ENCODE measurements at places on chromosomes 1 and 21.

- no peak for DNase-seq
Observed at GRCh38 chr1:189305279-189305678, 1172.4 kb downstream of the BRINP3 start.

DNA sequence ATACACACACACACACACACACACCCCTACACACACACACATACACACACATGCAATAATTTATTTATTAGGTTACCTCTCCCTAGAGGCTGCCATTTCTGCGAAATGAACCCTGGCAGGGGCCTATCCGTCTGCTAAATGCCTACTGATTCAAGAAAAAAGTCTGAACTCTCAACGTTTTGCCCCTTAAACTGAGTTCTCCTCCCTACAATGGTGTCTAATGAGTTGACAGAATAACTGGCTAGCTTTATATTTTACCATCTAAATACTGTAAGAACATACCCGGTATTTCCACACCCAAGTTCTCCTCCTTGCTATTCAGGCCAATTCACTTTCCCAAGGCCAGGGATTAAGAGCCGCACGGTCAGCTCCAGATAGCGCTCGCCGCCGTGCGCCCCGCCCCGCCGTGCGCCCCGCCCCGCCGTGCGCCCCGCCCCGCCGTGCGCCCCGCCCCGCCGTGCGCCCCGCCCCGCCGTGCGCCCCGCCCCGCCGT lies 339 bp upstream of the RNPC3 start:
- peak; percentile 64 for DNase-seq

GRCh38 chr1:3918966-3919611 lies 19.0 kb upstream of the C1orf174 start:
- DNase-seq: peak; percentile 84

DNA sequence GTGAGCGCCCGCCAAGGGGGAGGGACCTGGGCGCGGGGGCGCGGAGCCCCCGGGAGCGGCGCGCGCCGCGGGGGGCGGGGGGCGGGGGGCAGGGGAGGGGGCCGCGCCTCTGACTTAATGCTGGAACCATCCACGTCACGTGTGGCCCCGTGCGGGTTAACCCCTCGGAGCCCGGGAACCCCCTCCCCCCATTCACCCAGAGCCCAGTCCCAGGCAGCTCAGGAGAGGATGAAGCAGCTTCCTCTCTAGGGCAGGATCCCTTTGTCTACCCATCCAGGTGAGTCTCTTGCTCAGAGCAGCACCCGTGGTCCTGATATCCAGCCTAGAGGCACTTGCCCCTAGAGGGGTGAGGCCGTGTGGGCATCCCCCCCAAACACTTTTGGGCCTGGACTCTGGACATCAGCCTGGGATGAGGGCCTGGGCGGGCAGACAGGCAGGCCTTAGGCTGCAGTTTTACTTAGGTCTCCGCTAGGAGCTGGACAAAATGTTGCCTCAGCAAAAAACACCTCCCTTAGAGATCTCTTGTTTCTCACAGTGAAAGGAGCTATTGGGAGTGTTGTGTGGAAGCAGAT lies at the start of gene ALX3:
Gene ALX3 (minus strand): TSS at position 2 of the 572 bp plus-strand sequence. CDS start 60 bp downstream, outside the sequence.
- DNase-seq: peak; percentile 64

DNA sequence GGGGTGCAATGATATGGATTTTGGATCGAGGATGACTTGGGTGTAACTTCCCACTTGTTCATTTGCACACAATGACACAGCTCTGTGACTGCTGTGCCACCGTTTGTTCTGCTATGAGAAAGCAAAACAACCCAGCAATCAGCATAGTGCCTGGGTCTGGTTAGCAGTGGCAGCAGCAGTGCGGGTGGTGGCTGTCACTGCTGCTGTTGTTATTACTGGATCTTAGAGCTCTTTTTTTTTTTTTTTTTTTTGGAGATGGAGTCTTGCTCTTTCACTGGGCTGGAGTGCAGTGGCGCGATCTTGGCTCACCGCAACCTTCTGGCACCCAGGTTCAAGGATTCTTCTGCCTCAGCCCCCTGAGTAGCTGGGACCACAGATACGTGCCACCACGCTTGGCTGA lies 56.9 kb downstream of the TBCE start:
- no peak for DNase-seq

GRCh38 chr21:21690068-21690665 lies 692.0 kb downstream of the NCAM2 start:
- DNase-seq: no peak

DNA sequence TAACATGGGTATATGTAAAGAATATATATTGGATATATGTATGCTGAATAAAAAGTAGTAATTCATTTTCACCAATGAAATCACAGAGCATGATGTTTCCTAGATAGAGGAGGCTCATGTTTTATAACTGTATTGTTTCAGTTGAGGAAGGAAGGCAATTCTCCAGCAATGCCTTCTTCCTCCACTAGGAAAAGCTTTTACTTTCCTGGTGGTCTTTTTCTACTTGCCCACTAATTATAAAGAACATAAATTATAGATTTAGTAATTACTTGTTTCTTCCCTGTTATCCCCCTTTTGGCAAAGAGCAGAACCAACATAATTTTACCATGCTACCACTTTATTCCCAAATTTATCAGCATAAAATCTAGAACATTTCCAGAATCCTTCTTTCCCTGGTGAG lies 159.0 kb downstream of the PLA2G4A start:
- DNase-seq: no peak

DNA sequence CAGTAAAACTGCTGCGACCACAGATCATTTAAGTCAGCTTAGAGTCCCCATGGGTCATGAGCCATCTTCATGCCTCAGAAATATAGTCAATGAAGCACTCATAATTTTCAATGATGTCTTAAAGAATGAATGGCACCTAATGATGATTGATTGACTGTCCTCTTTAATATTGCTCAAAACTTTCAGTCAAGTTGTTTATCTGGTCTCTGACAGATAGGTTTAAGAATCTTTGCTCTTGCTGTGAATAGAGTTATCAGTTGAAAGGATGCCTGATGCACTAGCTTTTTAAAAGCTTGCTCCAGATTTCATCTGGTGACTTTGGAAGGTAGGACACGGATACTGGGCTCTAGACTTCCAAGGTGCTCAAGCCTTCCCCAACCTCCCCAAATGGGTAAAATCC lies 45.1 kb downstream of the COLGALT2 start:
- no peak for DNase-seq

GRCh38 chr1:204716660-204717059 lies 31.1 kb upstream of the LRRN2 start:
- no peak for DNase-seq

GRCh38 chr1:212587016-212587887 lies 21.3 kb upstream of the ATF3 start:
- DNase-seq: no peak

DNA sequence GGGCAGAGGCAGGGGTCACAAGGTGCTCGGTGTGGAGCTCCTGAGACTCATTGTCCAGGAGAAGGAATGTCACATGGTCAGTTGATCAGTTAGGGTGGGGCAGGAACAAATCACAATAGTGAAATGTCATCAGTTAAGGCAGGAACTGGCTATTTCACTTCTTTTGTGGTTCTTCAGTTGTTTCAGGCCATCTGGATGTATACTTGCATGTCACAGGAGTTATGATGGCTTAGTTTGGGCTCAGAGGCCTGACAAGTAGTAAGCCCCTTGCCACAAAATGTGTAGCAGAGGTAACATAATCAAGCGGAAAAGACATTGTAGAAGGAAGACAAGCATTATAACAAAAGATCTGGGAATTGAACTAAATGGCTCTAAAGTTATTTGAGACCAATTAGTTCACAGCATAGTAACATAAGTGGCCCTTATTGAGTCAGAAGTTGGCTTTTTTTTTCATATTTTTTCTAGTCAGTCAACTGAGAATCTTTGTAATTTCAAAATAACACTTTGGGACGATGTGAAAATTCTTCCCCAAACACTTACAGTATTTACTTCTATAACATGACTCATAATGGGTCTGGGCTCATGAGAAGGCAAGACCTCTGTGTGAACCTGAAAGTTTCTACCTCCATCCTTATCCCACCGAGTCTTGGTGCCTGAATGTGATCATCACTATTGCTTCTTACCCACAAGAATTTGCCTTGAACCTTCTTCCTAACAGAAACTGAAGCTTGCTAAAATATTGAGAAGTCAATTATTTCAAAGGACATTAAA lies 137.0 kb upstream of the DPT start:
- no peak for DNase-seq

GRCh38 chr1:84704872-84705417 lies 14.7 kb upstream of the SSX2IP start:
- DNase-seq: no peak

DNA sequence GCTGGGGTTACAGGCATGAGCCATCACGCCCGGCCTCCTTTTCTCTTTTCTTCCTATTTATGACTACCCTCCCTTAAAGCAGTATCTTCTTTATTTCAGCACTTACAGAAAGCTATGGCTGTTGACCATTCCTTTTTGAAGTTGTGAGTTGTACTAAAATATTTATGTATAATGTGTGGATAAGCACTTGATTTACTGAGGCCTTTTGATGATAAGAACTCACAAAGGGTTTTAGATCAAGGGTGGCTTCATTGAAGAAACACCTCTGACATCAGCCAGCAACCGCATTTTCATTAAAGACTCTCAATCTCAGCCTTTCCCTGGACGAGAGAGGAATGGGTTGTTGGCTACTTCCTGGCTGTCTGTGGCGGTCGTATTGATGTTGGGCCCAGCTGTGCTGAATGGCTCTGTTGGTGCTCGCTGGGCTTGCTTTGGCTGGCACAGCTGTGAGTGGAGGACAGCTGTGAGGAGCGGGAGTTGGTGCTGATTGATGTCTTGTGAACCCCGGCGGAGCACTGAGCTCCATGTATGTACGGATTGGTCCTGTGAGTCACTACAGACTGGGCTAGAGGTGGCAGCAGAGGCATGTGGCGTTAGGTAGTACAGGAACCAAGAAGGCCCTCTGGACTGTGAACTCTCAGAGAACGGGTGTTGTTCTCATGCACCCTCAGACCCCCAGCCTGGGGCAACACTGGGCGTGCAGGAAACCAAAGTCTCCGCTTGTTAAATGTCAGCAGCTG lies 208.8 kb downstream of the KIF26B start:
- no peak for DNase-seq

DNA sequence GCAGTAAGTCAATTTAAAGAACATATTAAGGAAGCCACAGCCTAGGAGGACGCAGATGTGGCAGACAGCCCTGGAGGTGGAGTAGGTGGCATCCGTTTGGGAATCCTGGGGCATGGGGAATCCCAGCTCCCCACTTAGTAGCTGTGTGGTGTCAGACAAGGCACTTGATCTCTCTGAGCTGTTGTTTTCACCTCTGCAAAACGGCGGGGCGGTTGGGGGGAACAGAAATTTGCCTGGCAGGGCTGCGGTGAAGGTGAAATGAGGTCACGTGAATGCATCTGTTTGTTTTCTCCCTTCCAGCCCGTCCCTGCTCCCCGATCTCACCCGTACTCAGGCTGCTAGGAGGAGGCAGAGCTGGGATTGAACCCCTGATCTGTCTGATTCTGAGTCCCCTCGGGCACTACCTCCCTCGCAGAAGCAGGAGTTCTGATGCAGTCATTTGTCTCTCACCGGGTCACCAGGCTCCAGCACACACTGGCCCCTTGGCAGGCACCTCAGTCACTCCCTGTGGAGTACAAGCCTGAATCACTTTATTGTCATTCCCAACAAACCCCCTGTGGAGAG lies 2.2 kb upstream of the LAPTM5 start:
- DNase-seq: no peak

DNA sequence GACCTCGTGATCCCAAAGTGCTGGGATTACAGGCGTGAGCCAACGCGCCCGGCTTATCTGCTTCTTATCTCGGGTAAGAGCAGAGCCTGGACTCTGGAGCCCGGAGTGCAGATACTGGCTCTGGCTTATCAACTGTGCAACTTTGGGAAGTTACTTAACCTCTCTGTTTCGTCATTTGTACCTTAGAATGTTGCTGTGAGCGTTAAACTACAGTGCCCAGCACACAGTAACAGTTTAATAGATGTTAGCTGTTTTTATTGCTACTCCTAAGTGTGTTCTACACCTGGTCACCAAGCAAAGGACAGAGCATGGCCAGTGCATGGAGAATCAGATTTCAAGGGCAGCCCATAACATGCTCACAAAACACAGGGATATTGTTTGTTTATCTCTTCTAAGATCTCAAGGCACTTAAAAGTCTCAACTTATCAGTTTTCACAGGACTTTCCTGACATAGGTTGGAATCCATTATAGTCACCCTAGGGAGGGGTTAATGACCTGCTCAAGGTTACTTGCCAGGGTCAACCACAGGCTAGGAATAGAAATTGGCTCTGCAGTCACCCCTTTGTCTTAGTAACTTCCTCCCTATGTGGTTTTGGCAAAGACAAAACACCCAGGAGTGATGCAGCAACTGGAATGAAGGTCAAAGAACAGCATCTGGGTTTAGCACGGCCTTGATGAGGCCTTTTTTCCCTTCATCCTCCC lies 22.5 kb upstream of the SRP9 start:
- DNase-seq: no peak

- no peak for DNase-seq
Observed at GRCh38 chr1:205754857-205755256, 4.9 kb upstream of the NUCKS1 start.

DNA sequence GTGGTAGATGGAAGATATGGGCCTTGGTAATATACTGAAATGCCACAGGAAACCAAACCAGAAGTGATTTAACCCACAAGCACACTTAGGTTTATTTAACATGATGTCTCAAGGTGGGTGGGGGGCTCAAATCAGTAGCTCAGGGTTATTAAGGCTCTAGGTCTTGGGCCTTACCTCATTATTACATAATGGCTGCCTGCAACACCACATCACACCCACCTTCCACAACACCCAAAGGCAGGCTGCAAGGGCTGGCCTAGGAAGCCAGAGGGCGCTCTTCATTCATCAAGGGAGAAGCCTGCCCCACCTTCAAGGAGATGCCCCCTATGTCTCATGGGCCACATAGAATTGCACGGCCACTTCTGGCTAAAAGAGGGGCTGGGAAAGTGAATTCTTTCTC lies 6.0 kb downstream of the TFF1 start:
- no peak for DNase-seq

GRCh38 chr1:189351960-189352359 lies 1125.7 kb downstream of the BRINP3 start:
- DNase-seq: no peak

GRCh38 chr21:33794596-33794995 lies 121.0 kb downstream of the ATP5PO start:
- no peak for DNase-seq

DNA sequence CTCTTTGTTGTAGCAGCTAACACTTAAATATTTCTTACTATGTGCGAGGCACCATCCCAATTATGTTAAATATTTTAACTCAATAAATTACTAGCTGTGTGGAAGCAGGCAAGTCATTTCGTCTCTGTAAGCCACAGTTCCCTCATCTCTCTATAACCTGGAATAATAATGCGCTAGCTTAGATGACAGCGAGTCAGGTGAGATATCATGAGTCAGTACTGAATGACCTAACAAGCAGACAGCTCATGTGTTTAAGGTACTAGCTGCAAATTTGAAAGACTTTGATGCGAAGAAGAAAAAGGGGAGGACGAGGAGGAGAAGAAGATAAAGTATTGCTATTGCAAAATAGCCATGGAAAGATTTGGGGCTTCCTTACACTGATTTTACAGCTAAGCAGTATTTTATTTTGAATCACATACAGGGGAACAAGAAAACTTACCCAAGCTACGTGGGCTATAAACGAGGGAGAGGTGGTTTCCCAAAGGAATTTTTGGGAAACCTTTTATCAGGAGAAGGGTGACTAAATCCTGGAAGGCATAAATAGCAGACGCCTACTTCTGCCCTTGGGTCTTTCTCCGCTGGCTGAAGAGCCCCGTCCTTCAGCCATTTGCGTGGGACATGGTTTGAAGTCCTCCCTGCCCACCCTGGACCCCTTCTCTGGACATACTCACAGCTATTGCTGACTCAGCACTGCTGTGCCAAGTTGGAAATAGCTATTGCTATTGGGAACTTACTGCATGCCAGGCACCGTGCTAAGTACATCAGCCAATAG lies 8.9 kb downstream of the CITED4 start:
- no peak for DNase-seq
